Activated CD4-positive, alpha-beta T cell treated with anti-CD3 and anti-CD28 coated beads, Interleukin-2, amount 10 ng/mL, durations not matched to agents 24 days and 14 days (primary cell): ENCODE measurements at places on chromosomes 2 and 18.
A peak's percentile ranks its signal among the peaks of the same experiment; 100 is the strongest.

DNA sequence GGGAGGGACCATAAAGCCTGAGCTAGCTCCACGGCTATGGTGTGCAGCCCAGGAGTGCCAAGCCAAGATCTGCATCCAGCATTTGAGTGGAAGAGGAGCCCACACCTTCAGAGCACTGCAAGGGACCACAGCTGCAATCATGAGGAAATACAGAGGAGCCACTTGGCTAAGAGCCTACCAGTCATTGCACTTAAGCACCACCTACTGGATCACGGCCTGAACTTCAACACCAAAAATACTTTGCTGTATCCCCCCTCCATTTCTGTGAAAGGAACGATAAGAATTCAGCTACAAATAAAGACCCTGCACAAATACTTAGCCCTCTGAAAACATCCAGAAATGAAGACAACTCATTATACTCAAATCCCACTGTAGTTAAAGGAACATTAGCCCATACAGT lies 545.3 kb downstream of the TSN start:
- no peak overlapping the region for H3K27ac ChIP-seq
- H3K27me3 ChIP-seq: no peaks in the 10 kb centered on the region
- no peak for DNase-seq
- H3K36me3 ChIP-seq: no peaks in the 10 kb centered on the region
- H3K4me1 ChIP-seq: no peaks in the 10 kb centered on the region

GRCh38 chr2:171235262-171235881 lies 74.7 kb upstream of the TLK1 start:
- no peak overlapping the region for H3K4me3 ChIP-seq
- peaks cover 20% of the 10 kb centered on the region for H3K27me3 ChIP-seq
- no peak overlapping the region for H3K27ac ChIP-seq
- no peak for DNase-seq

- H3K4me3 ChIP-seq: no peak overlapping the region
- H3K36me3 ChIP-seq: no peaks in the 10 kb centered on the region
- no peak overlapping the region for H3K27ac ChIP-seq
- no peak for DNase-seq
- H3K4me1 ChIP-seq: no peaks in the 10 kb centered on the region
- H3K27me3 ChIP-seq: no peaks in the 10 kb centered on the region
Measured at GRCh38 chr2:83022631-83023210, 1436.4 kb downstream of the SUCLG1 start.

DNA sequence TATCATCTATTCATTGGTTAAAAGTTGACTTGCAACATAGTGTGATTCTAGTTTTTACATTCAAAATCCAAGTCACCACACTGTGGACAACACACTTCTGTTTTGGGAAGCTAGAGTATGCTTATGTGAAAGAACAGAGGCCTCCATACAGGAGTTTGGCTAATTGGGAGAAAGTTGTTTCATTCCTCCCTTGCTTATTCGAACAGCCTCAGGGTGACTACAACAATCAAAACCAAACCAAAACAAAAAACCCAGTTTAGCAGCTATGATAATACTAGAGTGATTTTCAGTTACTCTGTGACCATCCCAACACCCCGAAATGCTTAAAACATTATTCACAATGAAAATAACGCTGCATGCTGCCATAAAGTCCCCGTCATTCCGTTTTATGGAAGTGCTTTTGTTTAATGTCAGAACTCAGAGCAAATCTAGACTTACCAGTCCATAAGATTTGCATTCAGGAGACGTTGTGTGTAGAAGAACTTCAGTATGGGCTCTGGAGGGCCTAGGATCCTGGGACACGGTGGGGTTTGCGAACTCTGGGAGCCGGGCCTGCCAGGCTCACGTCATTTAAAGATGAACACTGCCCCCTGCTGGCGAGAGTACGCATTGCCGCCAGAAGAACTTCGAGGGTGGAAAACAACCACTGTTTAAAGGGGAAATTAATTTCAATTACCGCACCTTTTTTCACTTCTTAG lies 111.4 kb downstream of the FTCDNL1 start:
- no peak overlapping the region for H3K27ac ChIP-seq
- H3K27me3 ChIP-seq: peaks cover 23% of the 10 kb centered on the region
- peak; percentile 86 for DNase-seq

DNA sequence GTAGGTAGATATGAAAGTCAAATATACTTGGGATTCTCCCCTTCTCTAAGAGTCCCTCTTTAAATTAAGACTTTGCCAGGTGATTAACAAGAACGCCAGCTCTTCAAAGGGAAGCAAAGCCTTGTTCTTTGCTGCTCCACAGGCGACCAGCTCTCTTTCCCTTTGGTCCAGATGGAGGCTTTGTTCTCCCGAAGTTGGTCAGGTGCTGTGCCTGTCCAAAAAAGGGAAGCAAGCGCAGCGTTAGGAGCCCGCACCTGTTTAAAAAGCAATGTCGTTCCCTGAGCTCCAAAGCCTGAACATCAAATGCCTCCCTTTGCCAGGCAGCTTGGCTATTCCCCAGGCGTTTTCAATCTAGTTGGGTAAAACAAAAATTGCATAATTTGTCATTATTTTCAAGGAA lies 1913.1 kb upstream of the PIK3C3 start:
- H3K27me3 ChIP-seq: no peaks in the 10 kb centered on the region
- no peak for DNase-seq
- no peaks in the 10 kb centered on the region for H3K4me1 ChIP-seq
- H3K4me3 ChIP-seq: no peak overlapping the region
- H3K36me3 ChIP-seq: no peaks in the 10 kb centered on the region

GRCh38 chr2:178457390-178457886 lies 6.3 kb downstream of the PJVK start:
- no peak overlapping the region for H3K4me3 ChIP-seq
- no peak overlapping the region for H3K27ac ChIP-seq
- no peak for DNase-seq
- H3K4me1 ChIP-seq: peaks cover under 1% of the 10 kb centered on the region

GRCh38 chr2:238926761-238927611 lies 79.1 kb downstream of the TWIST2 start:
- H3K36me3 ChIP-seq: no peaks in the 10 kb centered on the region
- H3K27me3 ChIP-seq: peaks cover 12% of the 10 kb centered on the region
- no peak for DNase-seq
- H3K4me3 ChIP-seq: no peak overlapping the region
- no peaks in the 10 kb centered on the region for H3K4me1 ChIP-seq

- H3K4me3 ChIP-seq: no peak overlapping the region
- no peaks in the 10 kb centered on the region for H3K27me3 ChIP-seq
- peaks cover 6% of the 10 kb centered on the region for H3K4me1 ChIP-seq
- DNase-seq: no peak
- H3K36me3 ChIP-seq: peaks cover 40% of the 10 kb centered on the region
Measured at GRCh38 chr2:240129731-240130392, 6.2 kb downstream of the COPS9 start.

DNA sequence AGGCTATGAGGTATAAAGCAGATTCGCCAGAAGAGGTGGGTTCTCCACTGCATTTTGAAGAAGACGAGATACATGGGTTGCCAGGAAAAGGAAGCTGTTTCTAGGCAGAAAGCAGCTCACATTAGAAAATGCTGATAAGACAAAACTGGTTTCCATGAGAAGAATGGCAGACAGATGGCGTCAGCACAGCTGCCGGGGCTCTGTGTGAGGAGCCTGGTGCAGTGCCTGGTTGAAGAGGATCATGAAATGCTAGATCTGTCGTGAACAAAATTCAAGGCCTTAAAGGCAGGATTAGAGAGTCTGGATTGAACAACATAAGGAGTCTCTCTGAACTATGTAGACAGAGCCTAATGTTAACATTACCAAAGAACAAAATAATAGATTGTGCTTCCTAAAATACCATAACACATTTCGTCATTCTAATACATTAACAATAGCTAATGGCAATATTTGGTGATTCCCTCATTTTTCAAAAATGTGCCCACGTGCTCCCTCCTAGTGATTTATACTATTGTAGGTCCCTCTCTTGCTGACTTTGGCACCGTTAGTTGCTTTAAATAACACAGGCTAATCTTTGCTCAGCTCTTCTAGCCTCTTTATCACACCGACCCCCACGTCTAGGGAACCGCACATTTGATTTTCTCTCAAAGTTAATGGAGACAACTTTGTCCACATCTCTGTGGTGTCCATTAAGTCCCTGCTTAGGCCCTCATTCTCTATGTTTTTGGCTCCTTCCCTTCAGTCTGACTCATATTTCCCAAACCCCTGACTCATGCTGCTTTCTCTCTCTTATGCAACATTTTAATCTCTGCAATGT lies 38.2 kb downstream of the EFEMP1 start:
- no peak overlapping the region for H3K4me3 ChIP-seq
- no peaks in the 10 kb centered on the region for H3K36me3 ChIP-seq
- no peaks in the 10 kb centered on the region for H3K4me1 ChIP-seq

GRCh38 chr2:10650761-10651160 lies 39.0 kb downstream of the NOL10 start:
- peak; percentile 53 for DNase-seq
- no peak overlapping the region for H3K4me3 ChIP-seq
- peaks cover 47% of the 10 kb centered on the region for H3K4me1 ChIP-seq
- H3K27ac ChIP-seq: peak overlapping the region; percentile 43
- no peaks in the 10 kb centered on the region for H3K27me3 ChIP-seq

- peaks cover 17% of the 10 kb centered on the region for H3K36me3 ChIP-seq
- DNase-seq: no peak
Measured at GRCh38 chr2:43472527-43473194, 123.2 kb downstream of the THADA start.

GRCh38 chr18:64131314-64131713 lies 17.6 kb downstream of the LINC00305 start:
- H3K4me3 ChIP-seq: no peak overlapping the region
- H3K27ac ChIP-seq: no peak overlapping the region
- no peaks in the 10 kb centered on the region for H3K27me3 ChIP-seq
- H3K36me3 ChIP-seq: no peaks in the 10 kb centered on the region
- H3K4me1 ChIP-seq: no peaks in the 10 kb centered on the region
